Esophagus (tissue), 2 donors: ENCODE measurements at places on chromosomes 1 and 21. TPM values are rescaled to one million over a fixed set of nuclear protein-coding genes. Genes with fewer than 3 reads are reported as not detected.

The F3 gene
- 28.7 TPM for polyA plus RNA-seq

The TIPRL gene
- polyA plus RNA-seq: 17.5 TPM

The DDAH1 gene
- 6.9 TPM for polyA plus RNA-seq

The TAS1R1 gene
- polyA plus RNA-seq: 0.02 TPM

The SPRR3 gene
- 18,496 TPM for polyA plus RNA-seq
